ENCODE measurements at places on chromosomes 1 and 21.

DNA sequence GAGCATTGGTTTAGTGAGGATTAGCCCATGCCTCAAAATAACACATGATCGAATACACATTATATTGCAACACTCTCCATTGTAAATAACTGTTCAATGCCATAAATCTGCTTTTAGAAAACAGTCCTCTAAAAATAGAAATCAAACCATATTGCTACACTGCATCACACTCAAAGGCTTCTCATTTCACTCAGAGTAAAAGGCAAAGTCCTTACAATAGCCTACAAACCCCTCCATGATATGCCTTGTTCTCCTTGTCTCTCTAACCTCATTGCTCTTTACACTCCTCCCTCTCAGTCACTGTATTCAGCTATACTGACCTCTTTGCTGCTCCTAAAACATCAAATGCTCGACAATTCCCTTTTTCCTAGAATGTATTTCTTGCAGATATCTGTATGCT is 64.2 kb downstream of the CYYR1 start:
- DNase-seq, result no peak

GRCh38 chr1:94726981-94727685 is 93.0 kb upstream of the SLC44A3 start:
- DNase-seq, result no peak

DNA sequence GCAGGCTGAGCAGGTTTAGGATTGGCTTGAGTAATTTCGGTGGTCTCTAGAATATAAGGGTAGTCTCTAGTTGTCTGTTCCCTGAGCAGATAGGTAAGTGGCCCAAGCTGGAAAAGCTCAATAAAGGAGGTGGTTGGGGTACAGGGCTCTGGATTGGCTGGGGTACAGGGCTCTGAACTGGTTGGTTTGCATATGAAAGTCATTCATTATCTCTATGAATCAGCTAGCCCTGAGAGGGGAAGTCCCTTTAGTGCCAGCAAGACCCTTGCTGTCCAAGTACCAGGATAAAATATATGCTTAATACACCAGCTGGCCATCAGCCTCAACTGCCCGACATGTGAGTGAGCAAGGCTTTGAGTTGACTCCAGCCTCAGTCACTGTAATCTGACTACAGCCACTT is 93.0 kb downstream of the ZBTB18 start:
- no peak for DNase-seq

DNA sequence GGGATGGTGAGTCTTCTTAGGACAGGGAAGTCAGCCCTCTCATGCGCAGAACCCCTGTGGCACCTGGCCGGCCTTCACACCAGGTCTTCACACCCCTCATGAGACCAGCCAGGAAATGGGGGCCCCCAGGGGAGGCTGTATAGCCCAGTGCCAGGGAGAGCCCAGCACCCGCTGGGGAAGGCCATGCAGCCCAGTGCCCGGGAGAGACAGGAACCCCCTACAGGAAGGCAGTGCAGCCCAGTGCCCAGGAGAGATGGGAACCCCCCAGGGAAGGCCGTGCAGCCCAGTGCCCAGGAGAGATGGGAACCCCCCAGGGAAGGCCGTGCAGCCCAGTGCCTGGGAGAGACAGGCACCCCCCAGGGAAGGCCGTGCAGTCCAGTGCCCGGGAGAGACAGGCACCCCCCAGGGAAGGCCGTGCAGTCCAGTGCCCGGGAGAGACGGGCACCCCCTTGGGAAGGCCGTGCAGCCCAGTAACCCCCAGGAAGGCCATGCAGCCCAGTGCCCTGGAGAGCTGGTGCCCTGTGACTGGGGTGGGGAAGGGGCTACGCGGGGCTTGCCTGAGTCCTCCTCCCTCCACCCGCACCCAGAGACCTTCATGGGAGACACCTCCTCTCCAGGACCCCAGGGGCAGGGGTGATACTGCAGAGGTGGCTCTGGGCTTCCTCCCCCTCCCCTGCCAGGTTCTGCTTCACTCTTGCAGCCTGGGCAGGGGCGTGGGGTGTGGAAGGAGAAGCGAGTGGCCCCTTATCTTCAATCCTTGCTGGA is 110.5 kb upstream of the COL6A1 start:
- no peak for DNase-seq

DNA sequence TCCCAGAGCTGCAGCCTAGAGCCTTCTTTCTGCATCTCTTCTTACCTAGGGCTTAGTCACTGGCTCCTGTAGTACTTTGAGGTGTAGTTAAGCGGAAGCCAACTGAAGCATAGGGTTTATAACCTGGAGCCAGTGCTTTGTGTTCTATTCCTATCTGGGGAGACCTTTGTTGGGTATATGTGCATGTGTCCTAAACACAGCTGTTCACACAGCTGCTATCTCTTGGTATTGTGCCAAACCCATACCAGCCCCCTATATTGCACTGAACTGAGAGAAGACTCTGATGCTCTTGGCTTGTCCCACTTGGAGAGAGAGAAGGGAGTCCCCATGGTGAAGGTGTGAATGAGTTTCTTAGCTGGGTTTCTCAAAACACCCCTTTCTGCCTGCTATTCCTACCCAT is 17.2 kb upstream of the NFASC start:
- DNase-seq, result no peak

DNA sequence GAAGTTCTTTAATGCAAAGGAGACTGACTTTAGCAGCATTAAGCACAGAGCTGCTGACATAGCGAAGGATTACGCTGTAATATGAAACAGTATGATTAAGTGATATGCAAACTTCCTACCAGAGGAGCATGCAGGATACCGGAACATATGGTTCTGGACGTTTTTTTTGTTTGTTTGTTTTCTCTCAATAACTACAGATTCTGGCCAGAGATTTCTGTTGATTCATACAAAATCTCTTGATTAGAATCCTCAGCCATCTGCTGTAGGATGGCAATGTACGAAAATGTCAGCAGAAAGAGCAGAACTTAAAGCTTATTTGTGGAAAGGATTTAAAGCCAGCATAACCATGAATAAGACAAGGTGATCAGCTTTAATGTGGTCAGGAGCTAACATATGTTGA is 970.7 kb downstream of the KCNT2 start:
- no peak for DNase-seq

DNA sequence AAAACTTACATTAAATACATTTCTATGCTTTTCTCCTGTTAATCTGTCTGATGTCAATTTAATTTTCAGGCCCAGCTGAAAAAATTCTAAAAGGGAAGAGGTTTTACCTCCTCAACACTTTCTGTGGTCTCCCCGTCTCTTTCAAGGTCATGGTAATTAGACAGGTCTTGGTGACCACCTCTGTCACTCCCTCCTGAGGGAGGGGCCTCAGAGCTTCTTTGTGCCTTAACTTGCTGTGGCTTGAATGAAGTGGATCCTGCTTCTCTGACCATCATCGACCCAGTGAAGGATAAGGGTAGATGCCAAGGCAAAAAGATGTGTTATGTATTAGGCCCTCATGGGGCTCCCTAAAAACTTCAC is 40.8 kb upstream of the OSBPL9 start:
- DNase-seq, result no peak

GRCh38 chr1:180178511-180179161 is 24.0 kb downstream of the QSOX1 start:
- DNase-seq, result peak; percentile 66

GRCh38 chr1:100955322-100955721 is 59.4 kb downstream of the SLC30A7 start:
- no peak for DNase-seq

- no peak for DNase-seq
These were observed 162.7 kb downstream of the ZNF648 start for GRCh38 chr1:181898773-181899172.

- no peak for DNase-seq
These were observed 11.0 kb upstream of the KCNA2 start for GRCh38 chr1:110617116-110617515.

DNA sequence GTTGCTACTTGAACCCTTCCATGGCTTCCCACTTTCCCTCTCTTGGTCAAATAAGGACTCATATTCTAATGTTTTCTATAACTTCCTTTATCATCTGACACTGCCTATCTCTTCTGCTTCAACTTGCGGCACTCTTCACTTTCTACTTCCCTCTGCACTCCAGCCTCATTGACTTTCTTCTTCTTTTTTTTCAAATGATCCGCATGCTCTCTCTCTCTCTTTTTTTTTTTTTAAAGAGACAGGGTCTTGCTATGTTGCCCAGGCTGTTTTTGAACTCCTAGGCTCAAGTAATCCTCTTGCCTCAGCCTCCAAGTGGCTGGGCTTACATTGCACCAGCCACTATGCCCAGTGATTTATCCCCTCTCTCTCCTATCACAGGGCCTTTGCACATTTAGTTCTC is 7.3 kb upstream of the IL10 start:
- DNase-seq, result no peak

DNA sequence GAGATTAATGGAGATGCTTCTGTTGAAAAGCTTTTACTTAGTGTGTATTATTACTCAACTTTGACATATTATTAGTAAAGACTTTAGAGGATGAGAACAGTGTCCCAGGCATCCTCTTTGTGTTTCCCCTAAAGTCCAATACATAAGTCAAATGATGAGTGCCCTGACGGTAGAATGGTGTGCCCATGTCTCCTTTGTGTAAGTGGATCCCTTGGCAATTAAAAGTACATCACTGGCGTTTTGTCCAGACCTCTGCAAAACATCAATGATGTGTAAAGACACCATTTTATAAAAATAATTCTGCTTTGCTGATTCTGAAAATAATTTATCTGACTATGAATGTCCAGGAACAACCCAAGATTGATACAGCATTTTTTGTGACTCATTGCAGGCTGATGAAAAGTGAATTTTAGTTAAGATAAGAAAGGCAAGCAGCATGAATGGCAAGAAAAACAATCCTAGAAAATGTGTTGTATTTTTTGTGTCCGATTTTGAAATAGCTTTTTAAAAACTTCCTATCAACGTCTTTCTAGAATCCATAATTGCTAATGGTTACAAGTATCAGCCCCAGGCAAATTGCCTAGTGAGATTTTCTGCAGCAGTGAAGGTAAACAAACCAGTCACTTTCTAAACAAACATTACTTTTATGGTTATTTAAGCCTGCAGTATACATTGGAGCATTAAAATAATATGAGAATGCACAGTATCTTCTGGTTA is 251.5 kb downstream of the PTPRC start:
- no peak for DNase-seq

DNA sequence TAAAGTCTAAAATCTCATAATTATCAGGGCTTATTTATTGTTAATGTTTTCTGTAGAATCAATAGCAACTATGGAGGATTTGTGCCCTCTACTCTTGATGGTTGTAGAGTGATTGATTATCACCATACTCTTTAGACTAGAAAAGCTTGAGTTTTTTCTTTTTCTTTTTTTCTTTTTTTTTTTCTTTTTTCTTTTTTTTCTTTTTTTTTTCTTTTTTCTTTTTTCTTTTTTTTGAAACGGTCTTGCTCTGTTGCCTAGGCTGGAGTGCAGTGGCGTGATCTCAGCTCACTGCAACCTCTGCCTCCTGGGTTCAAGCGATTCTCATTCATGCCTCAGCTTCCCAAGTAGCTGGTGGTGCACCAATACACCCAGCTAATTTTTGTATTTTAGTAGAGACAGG is 29.7 kb downstream of the TOR1AIP1 start:
- DNase-seq, result no peak

GRCh38 chr1:240586006-240586405 is 25.9 kb downstream of the GREM2 start:
- no peak for DNase-seq

DNA sequence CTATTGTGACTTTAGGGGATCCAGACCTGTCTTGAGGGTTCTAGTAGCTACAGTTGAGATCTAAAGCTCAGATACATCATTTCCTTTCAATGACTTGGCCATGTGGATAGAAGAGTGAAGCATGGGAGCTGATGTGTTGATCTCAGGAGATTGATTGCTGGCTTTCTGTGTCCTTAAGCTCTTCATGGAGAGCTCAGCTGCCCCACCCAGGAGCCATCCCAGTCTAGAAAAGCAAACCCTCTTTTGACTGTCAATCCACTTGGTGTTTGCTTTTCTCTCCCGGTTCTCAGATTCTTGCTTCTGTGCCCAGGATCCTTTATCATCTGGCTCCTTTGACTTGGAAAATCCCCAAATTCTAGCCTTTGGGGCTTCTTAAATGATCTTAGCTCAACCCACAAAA is 87.2 kb downstream of the ATP1A1 start:
- DNase-seq, result no peak

GRCh38 chr1:81801651-81802456 is 1.1 kb downstream of the ADGRL2 start:
- no peak for DNase-seq

DNA sequence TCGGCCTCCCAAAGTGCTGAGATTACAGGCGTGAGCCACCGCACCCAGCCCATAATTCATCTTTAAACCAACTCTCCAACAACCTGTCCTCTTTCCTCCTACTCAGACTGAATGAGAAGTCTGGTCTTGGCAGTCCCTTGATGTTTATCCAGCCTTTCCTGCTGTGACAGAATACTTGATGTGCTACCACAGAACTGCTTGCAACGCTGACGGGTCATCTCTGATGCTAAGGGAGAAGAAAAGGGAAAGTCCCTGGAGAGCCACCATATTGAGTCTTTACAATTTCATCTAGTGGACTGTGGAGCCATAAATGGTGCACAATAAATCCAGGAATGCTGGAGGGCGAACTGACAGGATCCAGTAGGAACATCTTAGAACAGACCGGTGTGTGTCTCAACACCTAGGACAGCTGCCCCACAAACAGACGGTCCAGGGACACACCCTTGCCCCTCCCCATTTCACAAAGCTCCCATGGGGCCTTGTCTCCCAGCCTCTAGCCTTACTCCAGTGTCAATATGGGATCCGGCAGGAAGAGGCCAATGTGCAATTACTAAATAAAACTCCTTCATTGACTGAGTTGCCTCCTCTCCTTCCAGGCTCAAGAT is 30.7 kb downstream of the JAK1 start:
- no peak for DNase-seq

Data from CD4-positive, alpha-beta T cell treated with Interleukin-2 at 100 ng/mL for 4 hours (primary cell).